GM23248 (cell line): ENCODE measurements at places on chromosomes 16 and 17.

GRCh38 chr17:56933868-56934267 lies 20.0 kb upstream of the TRIM25 start:
- DNase-seq, result no peak

- no peak for DNase-seq
Observed at GRCh38 chr17:69147460-69147859, 5.8 kb upstream of the ABCA6 start.

- DNase-seq, result no peak
Observed at GRCh38 chr16:81973737-81974136, 37.5 kb downstream of the SDR42E1 start.

DNA sequence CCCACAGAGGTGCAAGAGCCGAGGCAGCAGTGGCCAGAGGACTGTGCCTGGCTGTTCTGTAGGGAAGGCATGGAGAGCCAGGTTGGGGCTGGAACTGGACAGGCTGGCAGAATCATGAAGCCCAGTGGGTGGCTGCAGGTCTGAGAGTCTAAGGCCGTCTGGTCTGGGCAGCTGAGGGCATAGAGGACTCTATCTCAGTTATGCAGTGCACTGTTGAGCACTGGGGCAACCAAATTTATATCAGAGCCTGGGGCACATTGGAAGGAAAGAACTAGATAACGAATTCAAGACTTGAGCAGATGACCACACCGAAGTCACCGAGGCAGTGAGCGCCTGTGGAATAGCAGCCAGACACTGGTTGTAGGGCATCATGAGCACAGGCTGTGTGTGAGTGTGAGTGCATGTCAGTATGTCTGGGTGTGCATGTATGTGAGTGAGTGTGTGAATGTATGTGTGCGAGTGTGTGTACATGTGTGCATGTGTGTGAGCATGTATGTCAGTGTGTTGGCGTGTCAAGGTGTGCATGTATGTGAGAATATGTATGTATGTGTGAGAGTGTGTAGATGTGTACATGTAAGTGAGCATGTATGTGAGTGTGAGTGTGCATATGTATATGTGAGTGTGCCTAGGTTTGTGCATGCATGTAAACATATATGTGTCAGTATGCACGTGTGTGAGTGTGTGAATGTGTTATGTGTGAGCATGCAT lies 37.0 kb downstream of the RGS9 start:
- no peak for DNase-seq

DNA sequence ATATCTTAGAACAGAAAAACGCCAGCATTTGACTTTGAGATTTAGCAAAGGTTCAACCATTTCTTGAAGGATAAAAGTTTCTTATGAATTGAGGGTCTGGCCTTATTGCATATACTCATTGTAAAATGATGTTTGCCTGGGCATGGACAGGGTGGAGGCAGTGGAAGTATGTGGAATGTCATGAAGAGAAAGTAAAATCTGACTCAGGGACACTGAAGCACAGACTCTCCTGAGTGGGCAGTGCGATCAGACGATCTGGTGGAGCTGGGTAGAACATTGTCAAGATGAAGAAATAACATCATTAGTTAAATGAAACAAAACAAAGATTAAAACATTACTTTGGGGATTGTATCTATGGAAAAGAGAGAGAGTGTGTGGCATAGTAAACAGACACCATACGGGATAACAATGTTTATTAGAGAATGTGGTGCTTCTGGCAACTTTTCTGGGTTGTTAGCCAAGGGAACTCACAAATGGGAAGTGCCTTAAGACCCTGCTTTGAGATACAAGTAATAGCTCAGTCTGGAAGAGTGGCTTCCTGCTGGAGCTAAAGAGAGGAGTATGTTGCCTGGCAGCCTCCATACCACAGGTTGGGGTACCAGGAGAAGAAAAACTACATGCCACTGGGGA lies 4.4 kb downstream of the MAP3K3 start:
- DNase-seq, result peak; percentile 77

- DNase-seq, result no peak
Observed at GRCh38 chr17:67594115-67594880, 123.4 kb upstream of the NOL11 start.

DNA sequence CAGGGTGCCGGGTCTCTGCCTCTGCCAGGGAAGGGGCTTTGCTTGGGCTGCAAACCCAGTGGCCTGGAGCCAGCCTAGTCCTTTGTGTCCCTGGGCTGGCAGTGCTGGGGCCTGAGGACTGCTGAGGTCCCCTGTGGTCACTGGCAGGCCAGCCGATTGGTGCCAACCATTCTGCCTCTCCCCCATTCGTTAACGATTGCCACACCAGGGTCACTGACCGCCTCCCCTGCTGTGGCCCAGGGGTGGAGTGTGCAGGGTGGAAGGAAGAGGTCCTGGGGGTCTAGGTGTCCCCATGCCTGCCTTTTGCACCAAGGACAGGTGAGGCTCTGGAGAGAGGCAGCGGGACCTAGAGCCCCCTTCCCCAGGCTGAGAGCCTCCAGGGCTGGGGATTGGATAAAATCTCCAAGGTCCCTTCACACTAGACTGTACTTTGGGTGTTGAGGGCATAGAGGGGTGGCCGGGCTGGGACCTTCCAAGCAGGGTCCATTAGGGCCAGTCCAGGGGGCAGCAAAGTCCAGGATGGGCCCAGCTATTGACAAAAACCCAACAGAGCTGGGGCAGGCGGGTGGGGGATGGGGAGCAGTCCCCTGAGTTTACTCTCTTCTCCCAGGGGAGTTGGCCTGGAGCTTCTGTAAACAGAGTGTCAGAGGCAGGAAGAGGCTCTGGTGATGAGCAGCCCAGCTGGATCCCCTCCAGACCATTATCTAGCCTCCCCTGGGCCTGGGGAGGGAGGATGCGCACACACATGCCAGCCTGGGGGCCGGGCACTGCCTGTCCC lies 1.1 kb downstream of the VASN start:
- peak; percentile 95 for DNase-seq

DNA sequence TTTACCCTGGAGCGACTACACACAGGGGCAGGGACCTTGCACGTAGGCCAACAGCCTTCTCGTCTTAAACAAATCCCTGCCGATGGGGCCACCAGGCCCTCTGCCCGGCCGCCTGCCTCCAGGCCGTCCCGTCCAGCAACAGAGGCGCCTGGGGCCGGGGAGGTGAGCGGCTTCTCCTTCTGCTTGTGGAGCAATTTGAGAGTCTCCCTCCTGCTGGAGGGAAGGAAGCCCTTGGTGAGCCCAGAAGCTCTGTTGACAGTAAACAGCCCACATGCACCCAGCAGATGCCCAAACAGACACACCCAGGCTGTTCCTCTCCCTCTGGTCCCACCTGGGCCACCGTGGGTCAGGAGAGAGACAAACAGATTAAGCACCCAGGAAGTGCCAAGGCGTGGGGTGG lies 8.1 kb downstream of the SLC43A2 start:
- no peak for DNase-seq

- DNase-seq, result peak; percentile 71
Observed at GRCh38 chr16:78045865-78046581, 23.7 kb downstream of the CLEC3A start.

- no peak for DNase-seq
Observed at GRCh38 chr16:20291208-20292206, 35.8 kb downstream of the GP2 start.

DNA sequence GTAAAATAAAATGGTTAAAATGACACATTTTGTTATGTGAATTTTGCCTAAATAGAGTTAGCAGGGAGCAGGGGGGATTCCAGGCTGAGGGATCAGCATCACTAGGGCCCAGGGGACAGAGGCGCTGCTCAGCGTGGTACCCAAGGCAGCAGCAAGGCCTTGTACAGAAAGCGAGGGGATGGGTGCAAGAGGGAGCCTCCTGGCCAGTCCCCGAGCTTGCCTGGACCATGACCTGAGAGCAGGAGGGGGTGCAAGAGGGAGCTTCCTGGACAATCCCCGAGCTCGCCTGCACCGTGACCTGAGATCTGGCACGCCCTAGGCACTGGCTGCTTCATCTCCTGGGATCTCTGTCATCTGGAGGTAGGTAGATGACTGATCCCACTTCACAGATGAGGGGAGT lies 17.3 kb upstream of the JPH3 start:
- no peak for DNase-seq

GRCh38 chr16:57519796-57520360 lies 16.5 kb downstream of the CCDC102A start:
- DNase-seq, result peak; percentile 73

DNA sequence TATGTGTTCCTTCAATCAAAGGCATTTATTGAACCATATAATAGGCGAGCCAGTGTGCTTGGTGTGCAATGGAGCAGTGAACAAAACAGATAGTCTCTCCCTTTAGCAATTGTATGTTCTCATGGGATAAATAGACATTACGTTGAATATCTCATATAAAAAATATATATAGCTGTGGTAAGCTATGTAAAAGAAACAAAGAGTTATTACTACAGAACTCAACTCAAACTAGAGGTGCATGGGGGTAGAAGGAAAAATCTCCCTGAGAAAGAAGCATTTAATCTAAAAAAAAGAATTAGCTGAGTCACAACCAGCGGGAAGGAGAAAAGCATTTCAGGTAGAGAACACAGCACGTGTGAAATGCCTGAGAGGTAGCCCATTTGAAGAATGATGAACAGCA lies 919.3 kb downstream of the CDH11 start:
- no peak for DNase-seq

- peak; percentile 81 for DNase-seq
Observed at GRCh38 chr16:79372503-79373184, 227.9 kb downstream of the MAF start.

DNA sequence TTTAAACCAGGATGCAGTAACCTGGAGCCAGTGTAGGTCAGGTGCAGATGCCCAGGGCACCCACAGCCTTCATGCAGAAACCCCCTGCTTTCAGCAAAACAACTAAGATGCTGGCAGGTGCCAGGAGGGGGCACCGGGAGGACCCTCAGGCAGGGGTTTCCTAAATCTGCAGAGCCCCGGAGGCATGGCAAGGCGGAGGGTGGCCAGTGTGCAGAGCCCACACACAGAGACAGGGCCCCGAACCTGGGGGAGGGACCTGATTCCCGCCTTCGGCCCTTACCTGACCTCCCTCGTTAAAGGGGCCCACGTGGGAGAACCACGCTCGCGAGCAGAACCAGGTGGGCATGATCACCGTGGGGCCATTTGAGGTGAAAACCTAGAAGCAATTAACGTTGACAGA lies 114.0 kb upstream of the METRNL start:
- no peak for DNase-seq

DNA sequence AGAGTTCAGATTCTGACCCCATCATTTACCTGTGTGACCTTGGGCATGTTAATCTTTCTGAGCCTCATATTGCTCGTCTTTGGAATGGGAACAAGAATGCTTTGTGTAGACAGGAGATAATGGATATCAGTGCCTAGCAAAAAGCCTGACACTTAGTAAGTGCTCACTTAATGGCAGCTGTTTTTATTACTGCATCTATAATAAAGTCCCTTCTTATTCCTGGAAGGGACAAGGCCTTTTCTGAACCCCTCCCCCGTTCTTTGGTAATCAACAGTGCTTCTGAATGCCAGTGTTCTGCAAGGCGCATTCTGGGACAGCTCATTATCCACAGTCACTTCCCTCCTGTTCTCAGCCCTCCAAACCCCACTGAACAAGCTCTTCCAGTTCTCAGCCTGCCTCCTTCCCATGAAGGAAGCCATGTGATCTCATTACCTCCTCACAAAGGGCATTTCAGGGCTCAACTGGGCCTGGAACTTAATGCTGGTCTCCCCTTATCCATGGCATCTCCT lies 25.1 kb upstream of the SUPT4H1 start:
- DNase-seq, result no peak

DNA sequence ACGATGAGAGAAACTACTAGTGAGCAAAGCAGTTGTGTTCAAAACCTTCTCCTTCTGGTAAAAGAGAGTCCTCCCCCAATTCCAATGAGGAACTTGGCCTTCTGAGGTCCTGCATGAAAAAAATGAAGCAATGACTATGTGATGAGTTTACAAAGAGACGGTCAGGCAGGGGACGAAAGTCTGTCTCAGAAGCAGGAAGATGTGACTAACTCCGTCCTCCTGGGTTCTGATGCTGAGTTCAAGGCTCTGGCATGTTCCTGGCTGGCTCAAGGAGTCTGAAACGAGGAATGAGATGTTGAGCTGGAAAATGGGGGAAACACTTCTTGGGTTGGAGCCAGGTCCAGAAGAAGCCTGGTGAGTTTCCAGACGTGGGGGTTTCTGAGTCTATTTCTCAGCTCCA lies 129.6 kb downstream of the CPPED1 start:
- DNase-seq, result peak; percentile 87

DNA sequence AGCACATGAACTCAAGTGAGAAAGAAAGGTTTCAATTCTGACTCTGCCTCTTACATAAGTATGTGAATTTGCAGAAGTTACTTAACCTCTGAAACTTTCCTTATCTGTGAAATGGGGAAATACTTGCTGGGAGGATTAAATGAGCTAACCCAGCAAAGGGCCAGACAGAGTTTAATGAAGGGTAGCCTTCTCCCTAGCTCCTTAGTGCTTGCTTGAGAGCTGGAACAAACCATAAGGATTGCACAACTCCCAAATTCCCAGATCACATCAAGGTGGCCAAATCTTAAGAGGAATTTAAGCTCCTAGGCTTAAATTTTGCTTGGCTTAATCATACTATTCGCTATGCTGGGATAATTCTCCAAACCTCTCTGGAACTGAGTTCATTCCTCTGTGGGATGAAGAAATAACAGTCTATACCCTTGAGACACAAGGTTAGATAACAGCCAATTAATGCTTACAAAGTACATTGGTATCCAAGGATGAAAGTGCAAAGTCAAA lies 11.8 kb upstream of the WSB1 start:
- peak; percentile 73 for DNase-seq

- no peak for DNase-seq
Observed at GRCh38 chr17:61402073-61402541, 2.5 kb downstream of the TBX2 start.

GRCh38 chr17:73342050-73342522 lies 30.3 kb upstream of the CDC42EP4 start:
- DNase-seq, result peak; percentile 90

- DNase-seq, result peak; percentile 81
Observed at GRCh38 chr17:7380321-7380720, 568 bp upstream of the TNK1 start.

- DNase-seq, result no peak
Observed at GRCh38 chr16:71410146-71410545, 31.7 kb downstream of the TLE7 start.

GRCh38 chr17:66837885-66838665 lies 3.2 kb downstream of the CACNG5 start:
- DNase-seq, result no peak
